Stimulated activated CD8-positive, alpha-beta memory T cell treated with anti-CD3 and anti-CD28 coated beads, Interleukin-15, amount 100 ng/mL, for 24 hours (primary cell): ENCODE measurements at places on chromosomes 12 and 14.

DNA sequence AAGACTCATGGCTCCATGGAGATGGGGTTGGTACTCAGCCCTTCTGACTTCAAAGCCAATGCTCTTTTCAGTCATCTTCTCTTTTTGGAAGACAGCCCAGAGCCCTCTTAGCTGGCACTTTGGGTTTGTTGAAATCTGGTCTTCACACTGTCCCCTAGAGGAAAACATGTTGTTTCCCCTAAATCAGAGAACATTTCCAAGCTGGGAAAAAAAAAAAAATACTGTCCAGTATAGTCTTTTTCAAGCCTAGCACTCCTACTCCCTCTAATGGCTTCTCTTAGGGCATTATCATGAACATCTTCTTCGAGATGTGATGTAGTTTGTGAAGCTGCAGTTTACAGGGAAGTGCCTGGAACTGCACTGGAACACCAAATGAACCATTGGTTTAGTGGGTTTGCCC, 3.0 kb upstream of the ZC3H14 start:
- DNase-seq: no peak

- DNase-seq: no peak
Observed at GRCh38 chr12:72388322-72388721, 116.2 kb downstream of the TRHDE start.

DNA sequence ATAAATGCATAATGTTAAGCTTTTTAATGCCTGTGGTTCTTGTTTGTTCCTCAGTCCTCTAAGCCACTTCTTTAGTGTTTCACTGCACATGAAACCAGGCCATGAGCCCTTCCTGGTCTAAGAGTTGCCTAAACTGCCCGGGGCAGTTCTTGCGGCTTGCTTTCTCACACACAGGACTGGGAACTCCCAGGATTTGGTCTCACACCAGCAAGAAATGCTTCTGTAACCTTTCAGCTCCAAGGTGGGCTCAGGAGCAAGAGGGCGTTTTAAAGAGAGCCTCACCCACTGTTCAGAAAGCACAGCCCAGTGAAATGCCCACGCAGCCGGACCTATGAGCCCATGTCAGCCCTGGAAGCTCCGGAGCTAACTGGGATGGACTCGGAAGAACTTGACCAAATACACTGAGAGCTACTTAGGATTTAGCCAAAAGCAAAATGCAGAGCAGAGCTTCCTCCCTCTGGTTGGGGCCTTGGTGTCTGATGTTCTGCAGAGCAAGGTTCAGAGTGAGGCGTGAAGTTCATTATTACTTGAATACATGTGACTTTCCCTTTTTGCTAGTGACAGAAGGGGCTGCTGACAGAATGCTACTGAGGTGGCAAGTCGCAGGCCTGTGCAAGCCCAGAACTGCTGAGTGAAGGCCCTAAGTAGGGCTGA, 23.4 kb downstream of the SLC25A29 start:
- no peak for DNase-seq

DNA sequence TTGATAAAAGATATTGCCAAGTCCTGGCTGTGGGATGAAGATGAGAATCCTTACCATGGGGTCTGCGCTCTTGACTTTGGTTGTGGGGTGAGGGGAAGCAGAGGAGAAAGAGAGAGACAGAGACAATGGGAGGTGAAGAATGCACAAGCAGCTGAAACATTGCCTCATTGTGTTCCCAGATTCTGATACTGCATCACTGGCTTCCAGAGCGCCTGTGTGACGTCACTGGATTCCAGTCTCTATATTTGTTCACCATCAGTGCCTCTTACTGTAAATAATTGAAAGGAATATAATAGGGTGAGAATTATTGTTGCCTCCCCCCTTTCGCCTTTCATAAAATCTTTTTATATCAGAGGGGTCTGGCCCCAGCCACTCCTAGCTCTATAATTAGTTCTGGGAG, 188.9 kb upstream of the NTF3 start:
- DNase-seq: no peak

GRCh38 chr14:77912754-77913556, 113.0 kb downstream of the ADCK1 start:
- no peak for DNase-seq

GRCh38 chr14:104998801-104999200, 13.2 kb downstream of the CLBA1 start:
- no peak for DNase-seq

DNA sequence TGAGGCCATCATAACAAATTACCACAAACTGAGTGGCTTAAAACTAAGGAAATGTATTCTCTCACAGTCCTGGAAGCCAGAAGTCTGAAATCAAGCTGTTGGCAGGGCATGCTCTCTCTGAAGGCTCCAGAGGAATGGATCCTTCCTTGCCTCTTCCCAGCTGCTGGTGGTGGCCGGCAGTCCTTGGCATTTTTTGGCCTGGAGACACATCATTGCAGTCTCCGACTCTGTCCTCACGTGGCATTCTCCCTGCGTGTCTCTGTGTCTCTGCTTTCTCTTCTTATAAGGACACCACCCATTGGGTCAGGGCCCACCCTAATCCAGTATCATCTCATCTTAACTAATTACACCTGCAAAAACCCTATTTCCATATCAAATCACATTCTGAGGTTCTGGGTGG, 206.1 kb downstream of the SLC41A2 start:
- no peak for DNase-seq

DNA sequence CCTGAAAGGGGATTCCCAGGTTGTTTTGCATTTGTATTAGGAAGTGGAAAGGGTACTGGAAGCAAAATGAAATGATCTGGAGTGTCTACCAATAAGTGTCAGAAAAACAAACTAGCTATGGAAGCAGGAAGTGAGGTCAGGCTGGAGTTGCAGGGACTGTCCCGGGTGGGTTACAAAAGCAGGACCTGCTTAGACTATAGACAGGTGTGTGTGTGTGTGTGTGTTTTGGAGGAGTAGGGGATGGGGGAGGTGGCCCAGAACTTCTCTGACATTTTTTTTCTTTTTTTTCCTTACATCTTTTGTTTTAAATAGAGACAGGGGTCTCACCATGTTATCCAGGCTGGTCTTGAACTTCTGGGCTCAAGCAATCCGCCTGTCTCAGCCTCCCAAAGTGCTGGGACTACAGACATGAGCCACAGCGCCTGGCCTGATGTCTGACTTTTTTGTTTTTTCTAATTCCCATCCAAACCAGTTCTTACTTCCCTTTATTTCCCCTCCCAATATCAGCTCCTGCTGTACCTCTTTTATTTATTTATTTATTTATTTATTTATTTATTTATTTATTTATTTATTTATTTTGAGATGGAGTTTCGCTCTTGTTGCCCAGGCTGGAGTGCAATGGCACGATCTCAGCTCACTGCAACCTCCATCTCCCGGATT, 512 bp upstream of the RND1 start:
- DNase-seq: no peak

GRCh38 chr12:53964315-53964713, 8.6 kb upstream of the HOXC11 start:
- DNase-seq: no peak

GRCh38 chr12:102462795-102463465, 17.4 kb downstream of the IGF1 start:
- no peak for DNase-seq

- no peak for DNase-seq
Observed at GRCh38 chr12:32418903-32419519, 19.7 kb downstream of the FGD4 start.

GRCh38 chr14:100894416-100894815, 9.1 kb downstream of the RTL1 start:
- DNase-seq: no peak

DNA sequence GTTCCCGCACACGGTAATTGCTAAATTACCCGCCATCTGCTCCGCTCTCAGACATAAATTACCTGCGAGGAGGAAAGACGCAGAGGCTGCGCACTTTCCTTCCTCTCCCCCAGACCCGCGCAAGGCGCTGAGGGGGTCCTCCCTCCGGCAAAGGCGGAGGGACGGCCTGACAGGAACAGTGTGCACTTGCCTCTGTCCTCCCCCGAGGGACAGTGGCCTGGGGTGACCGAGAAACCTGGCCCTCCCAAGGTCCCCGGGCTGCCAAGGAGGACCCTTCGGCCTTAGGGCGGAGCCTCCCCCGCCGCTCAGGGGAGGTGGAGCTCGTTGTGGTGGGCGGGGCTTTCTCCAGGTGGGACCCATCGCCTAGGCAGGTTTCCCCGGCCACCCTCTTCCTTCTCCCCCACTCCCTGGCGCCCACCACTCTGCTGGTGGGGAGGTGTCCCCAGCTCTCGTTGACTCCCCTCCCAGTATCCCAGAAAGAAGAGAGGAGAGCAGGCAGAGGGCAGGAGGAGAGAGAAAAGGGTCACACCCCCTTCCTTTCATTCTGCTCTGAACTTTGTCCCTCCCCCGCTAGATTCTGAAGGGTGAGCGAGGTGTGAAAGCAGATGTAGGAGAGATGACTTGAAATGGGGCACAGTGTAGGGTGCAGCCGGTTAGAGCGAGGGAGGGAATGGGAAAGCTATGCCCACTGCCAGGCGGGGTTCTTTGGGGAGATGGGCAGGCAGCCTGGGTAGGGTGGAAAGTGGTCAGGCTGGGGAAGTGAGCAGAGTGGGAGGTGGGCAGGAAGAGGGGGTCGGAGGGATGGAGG, 11.4 kb upstream of the CALCOCO1 start:
- DNase-seq: no peak
